ENCODE measurements at places on chromosomes 4 and X.

- no peak for DNase-seq
Observed at GRCh38 chr4:10667701-10668326, 16.8 kb downstream of the CLNK start.

GRCh38 chr4:83917572-83917971 is 381.7 kb downstream of the GPAT3 start:
- no peak for DNase-seq

- DNase-seq: no peak
Observed at GRCh38 chrX:71936632-71937031, 26.0 kb downstream of the NHSL2 start.

DNA sequence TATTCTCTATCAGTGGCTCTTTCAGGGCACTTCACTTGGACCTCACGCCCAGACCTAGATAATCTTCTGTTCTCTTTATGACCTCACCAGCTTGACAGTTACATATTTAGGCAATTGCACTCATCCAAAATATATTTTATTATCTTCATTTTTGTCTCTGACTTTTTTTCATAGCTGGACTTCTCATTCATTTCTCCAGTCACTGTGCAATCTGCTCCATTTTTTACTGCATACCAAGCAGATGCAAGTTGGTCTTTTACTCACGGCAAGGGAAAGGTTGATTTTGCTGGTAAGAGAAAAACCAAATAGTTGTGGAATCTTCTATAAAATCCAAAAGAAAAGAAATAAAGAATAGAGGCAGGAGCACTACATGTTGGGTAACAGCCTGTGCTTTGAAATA is 31.7 kb downstream of the MAD2L1 start:
- DNase-seq: no peak

GRCh38 chrX:153867139-153867538 is 18.8 kb downstream of the L1CAM start:
- no peak for DNase-seq

- no peak for DNase-seq
Observed at GRCh38 chr4:111234939-111235338, 612.1 kb upstream of the PITX2 start.

GRCh38 chr4:161907590-161907955 is 256.2 kb downstream of the FSTL5 start:
- DNase-seq: no peak

- DNase-seq: no peak
Observed at GRCh38 chr4:86050496-86050895, 309.4 kb downstream of the MAPK10 start.

GRCh38 chr4:69984030-69984443 is 11.7 kb upstream of the STATH start:
- no peak for DNase-seq

- DNase-seq: no peak
Observed at GRCh38 chrX:791479-792034, 161.0 kb downstream of the SHOX start.

- DNase-seq: no peak
Observed at GRCh38 chrX:17977696-17978095, 116.6 kb upstream of the RAI2 start.

- no peak for DNase-seq
Observed at GRCh38 chrX:153805436-153805835, 11.0 kb downstream of the SSR4 start.

- no peak for DNase-seq
Observed at GRCh38 chrX:78838709-78839108, 91.2 kb downstream of the LPAR4 start.

All from T-helper 9 cell (primary cell).